Stimulated activated CD4-positive, alpha-beta T cell treated with anti-CD3 and anti-CD28 coated beads, Interleukin-12 subunit alpha, Interleukin-12 subunit beta, amount 100 ng/mL, for 24 hours (primary cell): ENCODE measurements at places on chromosomes 16 and 17.

- DNase-seq = no peak
Measured at GRCh38 chr17:70775679-70776078, 606.3 kb downstream of the KCNJ2 start.

DNA sequence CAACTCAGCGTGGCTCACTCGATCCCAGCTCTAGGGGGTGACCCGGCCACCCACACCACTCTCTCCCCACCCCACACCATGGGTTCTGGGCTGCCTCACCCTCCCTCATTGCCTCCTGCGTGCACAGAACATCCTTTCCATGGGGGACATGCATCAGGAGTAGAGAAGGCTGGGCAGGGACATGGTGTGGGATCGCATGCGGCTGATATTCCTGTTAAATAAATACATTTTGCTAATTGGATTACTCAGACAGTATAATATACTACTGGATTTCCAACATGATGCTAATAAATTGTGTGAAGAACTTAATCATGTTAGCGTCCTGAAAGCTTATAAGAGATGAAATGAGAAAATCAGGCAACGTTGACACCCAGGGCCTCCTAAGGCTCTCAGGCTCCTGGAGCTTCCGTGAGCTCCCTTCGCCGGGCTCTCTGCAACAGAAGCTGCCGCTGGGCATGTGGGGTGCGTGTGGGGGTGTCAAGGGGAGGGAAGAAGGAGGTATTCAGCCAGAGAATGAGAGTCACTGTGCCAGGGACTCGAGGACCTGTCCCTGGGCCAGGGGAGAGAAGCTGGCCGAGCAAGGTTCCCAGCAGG, 173.1 kb upstream of the TNRC6C start:
- no peak for DNase-seq

- DNase-seq = no peak
Measured at GRCh38 chr16:81212830-81213465, 25.5 kb upstream of the BCO1 start.

- peak; percentile 24 for DNase-seq
Measured at GRCh38 chr16:89026121-89026612, 49.2 kb upstream of the CBFA2T3 start.

- no peak for DNase-seq
Measured at GRCh38 chr17:40614431-40615067, 33.1 kb downstream of the SMARCE1 start.

GRCh38 chr16:22641131-22641628, 130.5 kb downstream of the NPIPB5 start:
- DNase-seq = no peak

DNA sequence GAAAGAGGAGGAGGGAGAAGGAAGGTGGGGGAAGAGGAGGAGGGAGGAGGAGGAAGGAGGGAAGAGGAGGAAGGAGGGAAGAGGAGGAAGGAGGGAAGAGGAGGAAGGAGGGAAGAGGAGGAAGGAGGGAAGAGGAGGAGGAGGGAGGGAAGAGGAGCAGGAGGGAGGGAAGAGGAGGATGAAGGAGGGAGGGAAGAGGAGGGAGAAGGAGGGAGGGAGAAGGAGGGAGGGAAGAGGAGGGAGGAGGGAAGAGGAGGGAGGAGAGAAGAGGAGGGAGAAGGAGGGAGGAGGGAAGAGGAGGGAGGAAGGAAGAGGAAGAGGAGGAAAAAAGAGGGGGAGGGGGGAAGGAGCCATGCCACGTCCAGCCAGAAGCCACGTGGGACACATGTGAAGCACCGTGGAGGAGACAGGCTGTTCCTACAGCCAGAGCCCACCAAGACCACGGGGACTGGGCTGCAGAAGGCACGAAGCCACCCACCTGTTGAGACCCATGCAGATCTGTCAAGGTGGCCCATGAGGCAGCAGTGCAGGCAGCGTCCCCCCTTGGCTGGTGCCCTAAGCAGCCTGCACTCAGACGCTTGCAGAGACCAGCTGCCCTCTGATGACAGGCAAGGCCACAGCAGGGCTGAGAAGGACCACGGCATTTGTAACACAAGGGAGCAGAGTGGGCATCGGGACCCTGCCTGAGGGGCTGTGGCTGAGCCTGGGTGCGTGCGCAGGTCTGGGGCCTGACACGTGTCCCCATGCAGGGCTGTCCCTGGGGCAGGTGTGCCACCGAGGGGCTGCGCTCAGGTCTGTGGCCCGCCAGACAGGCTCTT, 10.3 kb downstream of the NDUFAF8 start:
- no peak for DNase-seq

DNA sequence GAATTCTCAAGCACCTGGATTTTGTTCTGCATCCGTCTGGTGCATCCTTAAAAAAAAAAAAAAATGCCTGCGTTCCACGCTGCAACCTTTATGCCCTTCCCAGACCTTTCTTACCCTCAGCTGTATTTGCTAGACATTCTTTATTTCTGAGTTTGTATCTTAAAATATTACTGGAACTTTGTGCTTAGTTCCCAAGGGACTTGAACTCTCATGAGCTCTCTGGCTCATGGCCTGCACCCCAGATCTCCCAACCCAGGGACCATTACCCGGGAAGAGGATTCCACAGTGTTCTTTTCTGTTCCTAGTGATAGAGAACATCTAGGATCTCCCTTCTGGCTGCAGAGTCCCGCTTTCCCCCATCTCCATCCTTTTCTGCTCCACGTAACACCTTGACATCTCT, 28.9 kb upstream of the CLEC18A start:
- no peak for DNase-seq
